ENCODE measurements at places on chromosomes 13 and 19.
A peak's percentile ranks its signal among the peaks of the same experiment; 100 is the strongest.

GRCh38 chr13:111952032-111952431, 114.9 kb upstream of the SOX1 start:
- DNase-seq, result no peak

DNA sequence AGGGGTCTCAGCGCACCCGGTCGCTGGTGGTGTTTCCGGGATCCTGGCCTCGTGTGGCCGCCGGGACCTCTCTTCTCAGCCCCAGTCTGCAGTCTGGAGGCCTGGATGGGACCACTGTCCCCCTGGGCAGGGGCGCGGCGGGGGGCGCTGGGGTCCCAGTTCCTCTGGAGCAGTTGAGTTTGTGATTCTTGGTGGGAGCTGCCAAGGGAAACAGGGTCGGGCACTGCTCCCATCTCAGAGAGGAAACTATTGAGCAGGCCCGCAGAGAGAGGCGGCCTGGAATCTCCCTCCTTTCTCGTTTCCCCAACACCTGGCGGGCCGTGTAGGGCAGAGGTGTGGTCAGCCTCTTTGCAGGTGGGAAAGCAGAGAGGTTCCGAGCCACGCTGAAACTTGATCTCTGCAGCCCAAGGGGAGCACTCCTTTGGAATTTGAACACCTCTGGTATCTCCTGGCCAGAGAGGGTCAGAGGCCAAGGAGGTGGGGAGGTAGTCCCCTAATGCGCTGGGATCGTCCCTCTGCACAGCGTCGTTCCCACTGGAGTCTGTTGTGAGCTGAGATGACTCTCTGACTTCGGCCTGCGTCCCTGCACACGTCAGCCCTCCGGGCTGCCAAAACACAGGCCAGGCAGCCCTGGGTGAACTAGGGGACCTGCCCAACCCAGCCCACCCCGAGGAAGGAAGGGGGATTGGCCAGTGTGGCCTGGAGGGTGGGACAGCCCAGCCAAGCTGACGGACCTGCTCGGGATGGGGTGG, 741 bp downstream of the PLEKHF1 start:
- no peak for DNase-seq

- DNase-seq, result no peak
Observed at GRCh38 chr19:35033067-35034004, 3.1 kb downstream of the SCN1B start.

GRCh38 chr13:79775830-79776229, 294.9 kb downstream of the NDFIP2 start:
- DNase-seq, result no peak

- DNase-seq, result no peak
Observed at GRCh38 chr19:51457351-51458013, 772 bp downstream of the SIGLEC8 start.

DNA sequence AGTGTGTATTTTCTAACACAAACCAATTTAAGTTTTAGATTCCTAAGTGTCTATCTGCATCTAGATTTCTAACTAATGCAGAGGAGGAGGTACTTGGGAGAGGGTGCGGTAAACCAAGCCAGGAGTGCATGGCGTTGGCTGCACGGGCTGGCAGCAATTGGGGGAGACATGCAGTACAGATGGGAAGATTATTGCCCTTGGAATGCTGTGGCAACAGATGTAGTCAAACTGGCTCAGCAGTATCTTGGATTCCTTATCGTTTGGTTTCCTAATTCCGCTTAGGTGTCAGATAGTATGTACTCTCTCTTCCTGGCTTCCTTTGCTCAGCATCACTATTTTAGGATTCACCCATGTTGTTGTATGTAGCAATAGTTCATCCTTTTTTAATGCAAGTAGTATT, 29.4 kb upstream of the STK24 start:
- DNase-seq, result no peak

- DNase-seq, result no peak
Observed at GRCh38 chr13:50758796-50759195, 84.7 kb downstream of the DLEU7 start.

DNA sequence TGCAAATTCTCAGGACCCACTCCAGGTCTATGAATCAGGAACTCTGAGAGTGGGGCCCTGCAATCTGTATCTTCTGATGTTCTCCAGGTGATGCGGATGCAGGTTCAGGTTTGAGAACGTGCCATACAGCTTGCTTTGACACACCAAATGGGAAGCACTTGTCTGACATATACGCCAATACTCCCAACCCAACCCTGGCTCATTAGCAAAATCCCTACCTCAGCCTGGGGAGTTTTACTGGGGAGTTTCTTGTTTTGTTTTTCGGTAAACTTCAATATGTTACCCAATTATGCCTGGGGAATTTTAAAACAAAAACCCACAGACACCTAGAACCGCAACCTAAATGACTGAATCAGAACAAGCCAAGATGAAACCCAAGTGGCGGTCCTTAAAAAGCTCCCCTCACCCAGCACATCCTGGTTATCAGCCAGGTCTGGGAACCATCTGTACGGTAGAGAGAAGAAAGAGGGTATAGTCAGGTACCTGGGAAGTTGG, 41.2 kb downstream of the ABCC4 start:
- no peak for DNase-seq

GRCh38 chr19:4196587-4197148, 14.2 kb downstream of the ANKRD24 start:
- DNase-seq, result no peak

DNA sequence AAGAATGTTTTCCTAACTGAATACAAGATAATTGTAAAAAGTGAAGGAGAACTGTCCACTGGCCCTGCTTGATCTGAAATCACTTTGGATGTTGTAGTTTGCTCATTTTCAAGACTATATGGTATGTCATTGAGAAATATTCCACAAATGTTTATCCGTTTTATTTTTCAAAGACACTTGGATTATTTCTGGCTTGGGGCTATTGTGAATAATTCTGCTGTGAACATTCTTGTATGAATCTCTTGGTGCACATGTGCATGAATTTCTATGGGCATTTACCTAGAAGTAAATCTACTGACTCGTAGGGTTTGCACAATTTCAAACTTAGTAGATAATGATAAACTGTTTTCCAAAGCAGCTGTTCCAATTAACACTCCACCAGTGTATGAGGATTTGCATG, 8.6 kb downstream of the RXFP2 start:
- DNase-seq, result no peak

- DNase-seq, result no peak
Observed at GRCh38 chr13:31859571-31859970, 120.2 kb downstream of the RXFP2 start.

GRCh38 chr13:98581971-98582702, 5.2 kb upstream of the STK24 start:
- DNase-seq, result no peak

GRCh38 chr13:24207841-24208667, 47.5 kb downstream of the SPATA13 start:
- DNase-seq, result peak; percentile 77

DNA sequence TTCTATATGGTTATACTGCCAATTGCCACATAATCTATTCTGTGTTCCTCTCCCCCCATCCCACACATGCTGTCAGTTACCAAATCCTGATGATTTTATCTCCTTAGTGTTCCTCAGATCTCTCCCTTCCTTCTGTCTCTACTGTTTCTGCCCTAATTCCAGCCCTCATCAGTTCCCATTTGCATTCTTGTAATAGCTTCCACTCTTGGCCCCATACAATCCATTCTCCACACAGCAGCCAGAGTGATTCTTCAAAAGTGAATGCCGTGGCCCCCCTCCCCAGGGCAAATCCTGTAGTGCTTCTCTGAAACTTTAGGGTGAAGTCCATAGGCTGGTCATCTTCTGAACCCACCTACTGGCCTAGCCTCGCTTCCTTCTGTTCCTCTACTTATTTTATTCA, 114.4 kb downstream of the ZAR1L start:
- DNase-seq, result no peak

DNA sequence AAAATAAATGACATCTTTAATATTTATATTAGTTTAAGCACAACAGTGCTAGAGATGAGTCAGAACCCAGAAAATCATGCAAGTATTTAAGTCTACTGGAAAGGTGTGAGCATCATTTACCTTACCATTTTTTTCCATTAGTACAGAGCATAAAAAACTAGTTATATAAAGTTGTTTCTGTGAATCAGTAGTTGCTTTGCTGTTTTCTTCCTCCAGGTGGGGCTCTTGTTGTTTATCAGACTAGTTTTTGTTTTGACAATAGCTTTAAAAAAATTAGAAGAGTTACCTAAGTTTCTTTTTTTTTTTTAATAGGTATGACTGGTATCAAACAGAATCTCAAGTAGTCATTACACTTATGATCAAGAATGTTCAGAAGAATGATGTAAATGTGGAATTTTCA, 12.7 kb downstream of the SUGT1 start:
- no peak for DNase-seq

DNA sequence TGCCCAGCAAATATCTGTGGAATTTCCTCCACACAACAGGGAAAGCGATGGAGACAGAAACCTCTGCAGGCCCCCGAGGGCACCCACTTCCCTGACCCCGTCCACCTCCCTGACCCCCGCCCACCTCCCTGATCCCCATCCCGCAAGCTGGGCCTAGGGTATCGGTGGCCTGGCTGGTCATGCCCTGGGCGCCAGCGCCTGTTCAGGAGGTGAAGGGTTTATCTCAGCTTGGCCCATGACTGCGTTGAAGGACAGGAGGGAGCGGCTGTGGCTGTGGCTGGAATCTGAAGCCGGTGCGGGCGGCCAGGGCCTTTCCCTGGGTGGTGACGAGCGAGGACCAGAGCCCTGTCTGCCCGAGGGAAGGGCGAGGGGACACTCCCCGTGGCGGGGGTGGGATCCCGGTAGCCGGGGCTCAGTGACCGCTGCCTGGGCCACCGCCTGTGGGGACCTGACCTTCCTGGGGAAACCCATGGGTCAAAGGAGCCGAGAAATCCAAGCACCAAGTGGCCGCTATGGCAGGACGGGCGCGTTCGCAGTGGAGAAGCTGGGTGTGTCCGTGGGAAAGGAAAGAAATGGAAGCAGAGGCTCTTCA, 20.7 kb downstream of the GAS6 start:
- no peak for DNase-seq

- no peak for DNase-seq
Observed at GRCh38 chr13:48231080-48231479, 1.9 kb upstream of the ITM2B start.

GRCh38 chr13:76875271-76875815, 10.9 kb downstream of the KCTD12 start:
- no peak for DNase-seq

DNA sequence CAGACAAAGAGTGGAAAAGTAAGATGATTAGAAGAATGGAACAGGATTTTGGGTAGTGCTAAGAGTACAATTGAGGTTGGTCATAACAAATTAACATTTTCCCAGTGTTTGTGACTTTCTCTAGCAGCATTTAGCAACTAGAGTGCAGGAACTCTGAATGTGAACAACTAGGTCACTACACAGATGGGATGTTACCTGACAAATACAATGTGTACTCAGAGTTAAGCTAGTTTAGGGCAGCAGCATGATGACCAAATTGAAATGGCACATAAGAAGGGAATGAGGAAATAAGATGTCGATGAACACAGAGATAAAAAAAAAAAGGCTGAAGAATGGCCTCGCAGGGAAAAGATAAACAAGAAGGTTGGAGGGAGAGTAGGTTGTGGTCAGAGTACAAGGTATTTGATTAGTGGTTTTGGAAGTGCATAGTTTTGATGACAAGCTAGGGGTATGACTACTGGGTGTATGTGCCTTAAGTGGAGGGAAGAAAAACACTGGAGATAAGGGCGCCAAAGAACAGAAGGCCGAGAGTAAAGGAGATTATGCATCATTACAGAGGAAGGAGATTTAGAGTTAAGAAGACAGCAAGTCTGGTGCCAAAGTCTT, 381.1 kb downstream of the FGF14 start:
- DNase-seq, result no peak

- no peak for DNase-seq
Observed at GRCh38 chr13:99144306-99144705, 56.3 kb upstream of the UBAC2 start.

DNA sequence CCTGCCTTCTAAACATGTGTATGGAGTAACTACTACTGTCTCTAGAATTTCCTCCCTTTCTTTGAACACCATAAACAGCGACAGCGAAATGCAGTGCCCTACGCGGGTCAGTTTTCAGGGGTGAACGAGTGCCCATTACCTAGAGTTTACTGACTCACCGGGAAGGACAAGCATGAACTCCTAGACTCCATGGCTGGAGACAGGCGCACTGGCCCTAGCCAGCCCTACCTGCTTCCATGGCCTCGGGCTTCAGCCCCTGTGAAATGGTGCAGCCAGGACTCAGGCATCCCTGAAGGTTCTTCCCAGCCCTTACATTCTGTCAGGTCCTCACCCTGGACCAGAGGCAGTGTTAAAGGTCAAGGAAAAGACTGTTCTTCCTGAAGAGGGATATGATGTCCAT, 8.5 kb downstream of the RANBP3 start:
- no peak for DNase-seq

- no peak for DNase-seq
Observed at GRCh38 chr19:2081873-2082810, 14.0 kb downstream of the MOB3A start.

DNA sequence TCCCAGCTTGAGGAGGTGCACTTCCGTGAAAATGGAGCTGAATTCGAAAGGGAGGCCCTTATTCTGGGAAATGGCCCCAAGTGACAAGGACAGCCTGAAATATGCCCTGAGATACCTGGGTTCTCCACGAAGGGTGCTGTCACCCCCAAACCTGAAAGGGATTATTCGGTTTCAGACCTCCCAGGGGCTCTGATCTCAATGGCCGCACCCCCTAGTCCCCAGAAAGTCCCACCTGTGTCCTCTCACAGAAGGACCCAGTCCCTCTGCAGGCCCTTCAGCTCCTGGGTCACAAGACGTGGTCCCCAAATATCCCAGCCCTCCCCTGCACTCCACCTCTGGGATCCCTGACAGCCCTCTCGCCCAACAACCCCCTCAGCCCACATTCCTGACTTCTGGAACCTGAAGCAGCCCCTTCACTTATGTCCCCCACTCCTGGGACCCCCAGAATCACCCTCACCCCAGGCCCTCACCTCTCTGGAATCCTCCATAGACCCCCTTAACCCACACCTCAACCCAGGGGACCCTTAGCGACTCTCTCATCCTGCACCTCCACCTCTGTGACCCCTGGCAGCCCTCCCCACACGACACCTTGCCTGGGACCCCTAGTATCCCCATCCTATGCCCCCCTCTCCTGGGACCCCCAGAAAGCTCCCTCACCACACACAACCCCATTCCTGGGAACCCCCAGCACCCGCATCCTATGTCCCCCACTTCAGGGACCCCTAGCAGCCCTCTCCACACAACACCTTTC, 606 bp downstream of the SYNGR4 start:
- no peak for DNase-seq

DNA sequence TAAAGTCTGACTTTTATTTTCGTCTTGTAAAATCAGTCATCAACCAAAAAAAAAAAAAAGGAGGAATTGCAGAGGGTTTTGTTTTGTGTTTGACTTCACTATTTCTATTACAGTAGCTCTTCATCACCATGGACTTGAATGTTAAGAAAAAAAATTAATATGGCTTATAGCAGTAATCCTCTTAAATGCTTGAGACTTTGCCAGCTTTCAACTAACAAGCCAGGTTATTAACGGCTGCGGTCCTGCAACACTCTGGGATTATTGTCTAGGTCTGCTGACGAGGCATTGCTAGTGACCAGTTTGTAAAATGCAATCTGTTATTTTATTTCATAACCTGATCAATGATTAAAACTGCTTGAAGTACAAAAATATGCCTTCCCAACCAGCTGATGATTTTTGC, 647.2 kb upstream of the KLHL1 start:
- DNase-seq, result no peak

All from head of caudate nucleus (tissue), 42 donors.